ENCODE measurements at places on chromosomes 4 and X.

- no peak for DNase-seq
Measured at GRCh38 chr4:48030470-48030869, 13.9 kb downstream of the NIPAL1 start.

- no peak for DNase-seq
Measured at GRCh38 chr4:38149997-38150671, 189.9 kb downstream of the PTTG2 start.

- no peak for DNase-seq
Measured at GRCh38 chrX:40105835-40106675, 8.3 kb upstream of the BCOR start.

DNA sequence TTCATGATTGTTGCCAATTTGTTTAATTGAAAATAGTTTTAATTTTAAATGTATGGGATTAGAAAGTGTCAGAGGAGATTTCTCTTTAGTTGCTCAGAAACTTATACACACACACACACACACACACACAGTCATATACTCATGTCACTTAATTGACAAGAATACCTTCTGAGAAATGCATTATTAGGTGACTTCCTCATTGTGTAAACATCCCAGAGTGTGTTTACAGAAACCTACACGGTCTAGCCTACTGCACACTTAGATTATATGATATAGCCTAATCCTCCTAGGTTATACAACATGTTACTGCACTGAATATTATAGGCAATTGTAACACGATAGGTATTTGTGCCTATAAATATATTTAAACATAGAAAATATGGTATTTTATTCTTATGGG lies 1327.4 kb downstream of the FSTL5 start:
- no peak for DNase-seq

DNA sequence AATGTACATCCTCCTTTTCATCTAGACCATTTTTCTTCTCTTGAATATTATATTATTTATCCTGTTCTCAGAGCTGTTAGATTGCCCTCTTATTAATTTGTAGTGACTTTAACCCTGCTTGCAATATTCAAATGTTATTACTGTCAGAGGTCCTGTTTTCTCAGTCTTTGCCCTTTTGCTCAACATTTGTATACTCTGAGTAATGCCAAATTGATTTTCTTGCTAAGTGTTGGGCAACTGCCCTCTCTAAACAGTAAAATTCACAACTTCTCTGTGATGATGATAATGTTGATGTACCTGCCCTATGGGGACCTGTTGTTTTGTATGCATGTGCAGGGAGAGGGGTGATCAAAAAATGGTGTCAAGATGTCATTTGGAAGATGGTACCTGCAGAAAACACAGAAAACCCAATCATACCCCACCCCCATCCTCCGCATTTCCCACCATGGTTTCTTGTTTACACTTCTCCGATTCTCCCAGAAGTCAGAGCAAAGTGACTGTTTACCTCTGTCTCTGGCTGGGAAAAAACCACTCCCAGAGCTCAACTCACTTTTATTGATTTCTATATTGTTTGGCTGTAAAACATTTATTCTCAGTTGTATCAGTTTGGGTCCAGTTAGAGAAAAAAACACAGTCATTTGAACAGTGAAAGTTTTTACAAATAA lies 694.0 kb downstream of the IL1RAPL1 start:
- no peak for DNase-seq

DNA sequence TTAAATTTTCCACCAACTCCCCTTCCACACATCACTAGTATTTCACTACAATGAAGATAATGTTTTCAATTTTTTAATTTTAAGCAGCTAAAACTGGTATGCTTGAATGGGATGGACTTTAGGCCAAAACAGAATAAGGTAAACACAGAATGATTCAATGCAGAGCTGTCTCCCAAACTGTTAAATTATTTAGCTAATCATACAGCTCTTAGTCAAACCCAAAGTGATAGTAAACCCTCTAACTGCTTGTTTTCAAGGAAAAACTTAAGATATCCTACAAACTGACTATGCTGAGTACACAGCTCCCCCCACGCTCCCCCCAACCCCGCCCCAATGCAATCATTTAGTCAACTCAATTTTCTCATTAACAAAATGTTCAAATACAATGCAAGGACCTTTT lies 30.2 kb downstream of the CNOT6L start:
- DNase-seq: no peak

DNA sequence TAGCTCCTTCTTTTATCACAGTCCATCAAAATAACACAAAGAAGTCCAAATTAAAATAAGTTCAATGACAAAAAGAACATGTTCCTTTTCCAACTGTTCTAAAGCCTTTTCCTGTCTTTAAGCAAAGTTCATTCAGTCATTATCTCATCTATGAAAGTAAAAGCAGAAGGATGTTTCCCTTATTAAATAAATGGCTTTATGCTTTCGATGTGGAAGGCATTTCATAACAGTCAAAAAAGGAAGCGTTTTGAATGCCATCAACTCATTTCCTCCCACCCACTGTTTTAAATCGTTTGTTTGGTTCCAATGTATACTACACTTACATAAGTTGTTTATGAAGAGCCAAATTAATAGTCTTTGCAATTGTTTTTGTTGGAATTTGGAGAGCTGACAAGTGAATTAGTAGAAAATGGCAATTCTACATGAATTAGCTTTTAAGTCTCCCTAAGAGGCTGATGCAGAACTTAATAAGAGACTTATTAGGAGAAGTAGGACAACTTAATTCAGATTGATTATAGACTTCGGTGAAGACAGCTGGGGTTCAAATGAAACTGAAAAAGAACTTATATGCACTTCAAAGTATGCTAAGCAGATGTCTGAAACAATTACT lies 392.6 kb upstream of the FTHL17 start:
- DNase-seq: no peak

DNA sequence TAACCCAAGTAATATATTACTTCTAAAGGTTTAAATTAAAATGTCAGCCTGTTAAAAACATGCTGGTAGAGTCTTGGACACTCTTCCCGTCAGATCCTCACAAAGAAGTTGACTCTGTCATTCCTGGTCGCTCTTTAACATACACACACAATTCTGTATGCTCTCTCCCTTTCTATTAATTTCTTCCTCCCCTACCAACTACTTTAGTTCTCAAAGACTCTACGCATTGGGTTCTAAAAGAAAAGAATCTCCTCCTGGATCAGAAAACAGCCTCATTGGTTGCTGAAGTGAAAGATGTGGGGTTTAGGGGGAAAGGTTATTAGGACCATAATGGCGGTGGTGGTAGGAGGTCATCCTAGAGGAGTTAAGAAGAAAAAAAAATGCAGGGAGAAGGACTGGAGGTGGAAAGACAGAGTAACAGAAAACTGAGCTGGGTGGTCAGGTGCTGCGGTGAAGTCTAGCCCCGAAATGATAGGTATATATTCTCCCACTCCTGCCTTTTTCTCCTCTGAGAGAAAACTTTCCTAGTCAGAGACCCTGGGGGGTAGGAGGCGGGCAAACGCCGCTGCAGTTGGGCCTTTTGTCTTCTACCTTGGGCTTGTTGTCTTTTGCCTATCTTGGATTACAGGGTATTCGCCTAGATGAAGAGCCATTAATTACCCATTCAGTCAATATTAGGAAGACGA lies 5.2 kb upstream of the PITX2 start:
- DNase-seq: no peak

GRCh38 chrX:47446431-47446830 lies 36.6 kb downstream of the ZNF41 start:
- DNase-seq: no peak
